ENCODE measurements at places on chromosomes 13 and 19.

DNA sequence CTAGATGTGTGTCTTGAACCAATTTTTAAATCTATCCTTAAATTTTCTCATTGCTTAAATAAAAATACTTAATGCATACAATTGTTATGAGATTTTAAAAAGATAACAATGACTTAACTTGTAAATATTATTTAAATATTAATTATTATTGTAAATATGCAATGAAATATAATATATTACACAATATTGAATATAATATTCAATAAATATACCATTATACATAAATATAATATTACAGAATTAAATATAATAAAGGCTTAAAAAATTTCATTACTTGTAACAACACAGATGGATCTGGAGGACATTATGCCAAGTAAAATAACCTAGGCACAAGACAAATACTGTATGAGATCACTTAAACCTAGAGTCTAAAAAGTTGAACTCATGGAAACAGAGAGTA, 1532.3 kb downstream of the PCDH9 start:
- DNase-seq: no peak

DNA sequence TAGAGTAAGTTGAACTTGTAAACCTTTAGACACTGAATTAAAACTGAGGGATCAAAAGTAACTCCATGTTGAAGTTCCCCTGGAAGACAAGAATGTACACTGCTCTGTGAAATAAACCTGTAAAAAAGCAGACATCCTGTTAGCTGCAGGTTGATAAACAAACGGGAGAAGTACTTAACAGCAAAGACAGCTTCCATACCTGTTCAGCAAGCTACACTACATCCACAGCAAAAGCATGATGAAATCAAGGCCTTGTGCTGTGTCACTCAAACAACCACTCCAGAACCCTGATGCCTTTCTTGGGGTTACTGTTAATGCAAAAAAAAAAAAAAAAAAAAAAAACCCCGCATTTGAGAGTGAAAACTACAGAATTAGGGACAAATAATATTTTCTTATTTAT, 20.8 kb downstream of the ANKRD10 start:
- DNase-seq: no peak

DNA sequence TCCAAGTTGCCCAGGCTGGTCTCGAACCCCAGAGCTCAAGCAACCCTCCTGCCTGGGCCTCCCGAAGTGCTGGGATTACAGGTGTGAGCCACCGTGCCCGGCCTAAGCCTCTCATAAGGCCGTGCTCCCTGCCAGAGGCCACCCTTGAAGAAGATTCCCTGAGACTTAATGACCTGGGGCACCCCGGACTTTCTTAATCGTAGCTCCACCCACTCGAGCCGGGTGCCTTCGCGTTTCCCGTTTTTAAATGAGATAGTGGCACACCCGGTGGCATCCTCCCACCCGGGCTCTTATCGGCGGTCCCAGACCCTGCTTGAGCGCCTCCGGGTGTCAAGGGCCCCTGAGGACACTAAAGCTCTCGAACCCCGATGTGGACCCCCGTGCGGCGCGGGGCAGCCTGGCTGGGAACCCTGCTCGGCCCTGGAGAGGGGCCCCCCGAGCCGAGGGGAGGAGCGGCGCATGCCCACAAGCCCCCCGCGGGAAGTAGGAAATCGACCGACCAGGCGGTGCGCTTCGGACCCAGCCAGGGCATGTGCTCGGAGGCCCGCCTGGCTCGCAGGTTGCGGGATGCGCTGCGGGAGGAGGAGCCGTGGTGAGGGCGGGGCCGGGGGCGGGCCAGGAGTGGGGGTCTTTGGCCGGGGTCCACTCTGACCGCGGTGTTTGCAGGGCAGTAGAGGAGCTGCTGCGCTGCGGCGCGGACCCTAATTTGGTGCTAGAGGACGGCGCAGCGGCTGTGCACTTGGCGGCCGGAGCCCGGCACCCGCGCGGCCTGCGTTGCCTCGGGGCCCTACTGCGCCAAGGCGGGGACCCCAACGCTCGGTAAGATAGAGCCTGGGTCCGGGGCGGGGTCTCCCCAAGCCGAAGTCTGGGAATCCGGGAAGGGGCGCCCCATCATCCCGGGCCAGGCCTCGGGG, at the start of gene ANKLE1:
Gene ANKLE1, plus strand, starts transcription at position 511 of the 914 bp plus-strand sequence. Its CDS starts 20 bp downstream, at position 531.
- peak; percentile 57 for DNase-seq

DNA sequence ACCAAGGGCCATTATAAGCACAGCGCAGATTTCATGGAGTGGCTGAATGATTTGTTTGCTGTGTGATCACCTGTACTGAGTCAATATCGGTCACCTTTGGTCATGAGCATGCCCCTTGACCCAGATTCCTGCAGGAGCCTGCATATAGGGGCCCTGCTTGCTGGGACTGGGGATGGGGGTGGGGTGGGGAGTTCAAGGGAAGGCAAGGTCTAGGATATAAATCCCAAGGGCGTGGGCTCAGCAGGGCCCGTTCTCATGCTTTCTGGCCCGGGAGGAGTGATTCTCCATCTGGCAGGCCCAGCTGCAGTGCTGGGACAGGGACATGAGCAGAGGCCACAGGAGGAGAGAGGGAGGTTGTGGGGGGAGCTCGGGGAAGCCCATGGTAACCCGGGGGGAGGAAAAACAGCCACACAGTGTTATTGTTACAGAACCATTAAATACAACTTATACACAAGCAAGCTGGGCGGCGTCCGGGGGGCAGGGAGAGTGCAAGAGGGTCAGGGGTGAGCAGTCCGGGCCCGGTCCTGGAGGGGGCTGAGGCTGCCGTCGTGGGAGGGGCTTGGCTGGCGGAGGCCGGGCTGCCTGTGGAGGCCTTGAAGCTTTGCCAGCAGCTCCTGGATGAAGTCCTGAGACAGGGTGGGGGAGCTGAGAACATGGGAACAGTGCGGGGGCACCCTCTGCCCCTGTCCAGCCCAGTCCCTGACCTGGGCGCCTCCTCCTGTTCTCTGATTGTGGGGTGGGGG, 5.2 kb downstream of the PPP1R14A start:
- no peak for DNase-seq

DNA sequence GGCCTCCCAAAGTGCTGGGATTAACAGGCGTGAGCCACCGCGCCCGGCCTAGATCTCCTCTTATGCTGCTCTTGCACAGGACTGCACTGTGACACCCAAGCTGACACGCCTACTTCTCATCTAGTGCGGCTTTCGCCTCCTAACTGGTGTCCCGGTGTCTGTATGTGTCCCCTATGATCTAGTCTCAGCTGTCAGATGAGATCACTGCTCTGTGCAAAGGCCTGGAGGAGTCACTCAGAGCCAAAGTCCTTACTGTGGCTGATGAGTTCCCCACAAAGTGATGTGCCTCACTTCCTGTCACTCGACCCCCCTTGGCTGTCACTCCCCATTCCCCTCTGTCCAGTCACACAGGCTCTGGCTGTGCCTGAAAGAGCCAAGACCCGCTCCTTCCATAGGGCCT, 2.5 kb downstream of the ZNF556 start:
- DNase-seq: no peak

DNA sequence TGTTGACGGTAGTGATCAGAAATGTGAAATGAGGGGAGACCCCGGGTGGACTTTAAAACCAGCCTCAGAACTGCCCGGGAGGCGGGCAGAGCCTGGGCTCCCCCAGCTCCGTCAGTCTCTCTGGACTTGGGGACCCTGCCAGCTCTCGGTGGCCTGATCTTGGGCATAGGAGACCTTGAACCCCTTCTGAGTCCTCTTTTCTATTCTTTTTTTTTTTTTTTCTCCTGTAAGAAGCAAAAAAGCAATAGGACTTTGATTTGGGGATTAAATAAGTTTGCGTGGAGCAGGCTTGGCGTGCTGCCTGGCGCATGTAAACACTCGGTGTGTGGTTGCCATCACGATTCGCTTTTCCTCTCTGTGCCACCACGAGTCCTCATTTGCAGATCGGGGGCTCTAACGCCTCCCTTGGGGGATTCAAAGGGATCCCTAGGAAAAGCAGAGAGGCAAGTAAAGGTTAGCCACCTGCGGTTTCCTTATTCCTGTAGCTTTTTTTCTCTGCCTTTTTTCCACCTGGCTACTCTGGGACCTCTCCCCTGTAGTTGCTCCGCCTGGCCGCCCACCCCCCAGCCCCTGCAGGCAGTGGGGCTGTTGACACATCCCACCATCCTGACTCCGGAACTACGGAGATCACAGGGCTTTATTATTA, 1.3 kb downstream of the SAFB start:
- no peak for DNase-seq

- no peak for DNase-seq
Observed at GRCh38 chr19:14022469-14022868, 5.5 kb upstream of the RLN3 start.

GRCh38 chr13:36992362-36992761, 6.8 kb downstream of the ALG5 start:
- DNase-seq: no peak

- DNase-seq: peak; percentile 93
Observed at GRCh38 chr19:45645631-45646344, 6.6 kb upstream of the EML2 start.

- DNase-seq: no peak
Observed at GRCh38 chr13:20721454-20722357, 18.2 kb downstream of the IL17D start.

GRCh38 chr13:99357131-99357596, 50.0 kb upstream of the GPR183 start:
- peak; percentile 86 for DNase-seq

DNA sequence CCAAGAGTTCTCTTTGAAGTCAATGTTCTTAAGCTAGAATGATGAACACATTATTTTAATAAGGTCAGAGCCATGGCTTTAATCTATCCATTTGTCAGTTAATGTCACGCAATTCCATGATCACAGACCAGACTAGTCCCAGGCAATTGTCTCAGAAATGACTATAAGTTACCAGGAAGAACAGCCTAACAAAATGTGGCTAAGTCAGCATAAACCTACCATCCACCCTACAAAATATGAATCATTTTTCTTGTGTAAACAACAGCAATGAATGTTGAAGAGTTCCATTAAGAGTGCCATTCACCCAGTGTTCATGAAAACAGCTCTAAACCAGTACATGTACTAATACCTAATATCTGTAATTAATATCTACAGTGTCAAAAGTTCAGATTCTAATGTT, 127.5 kb downstream of the KCTD12 start:
- DNase-seq: no peak

Data from stimulated activated effector memory CD8-positive, alpha-beta T cell treated with anti-CD3 and anti-CD28 coated beads, Interleukin-12 subunit alpha, Interleukin-12 subunit beta, amount 100 ng/mL, for 72 hours (primary cell).